ENCODE measurements at places on chromosomes 4 and X.

DNA sequence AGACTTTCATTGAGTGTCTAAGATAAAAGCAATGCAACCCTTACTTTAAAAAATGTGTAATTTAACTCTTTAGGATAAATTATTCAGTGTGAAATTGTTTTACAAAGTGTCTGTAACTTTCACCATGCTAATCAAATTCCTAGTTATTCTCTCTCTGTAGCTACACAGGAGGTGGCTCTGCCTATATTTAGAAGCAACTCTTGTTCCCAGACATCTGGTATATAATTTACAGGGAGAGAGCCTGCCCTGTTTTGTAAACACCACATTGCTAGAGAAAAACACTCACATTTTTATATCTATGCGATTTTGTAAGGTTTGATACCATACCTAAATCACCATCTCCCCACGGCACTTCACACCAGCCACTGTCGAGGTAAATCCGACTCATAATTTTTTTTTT is 35.5 kb upstream of the SPATA4 start:
- H3K27me3 ChIP-seq = no peaks in the 10 kb centered on the region
- H3K4me3 ChIP-seq = no peak overlapping the region
- H3K36me3 ChIP-seq = no peaks in the 10 kb centered on the region
- no peak for DNase-seq
- no peak overlapping the region for H3K27ac ChIP-seq

GRCh38 chr4:100881283-100881682 is 363.5 kb upstream of the EMCN start:
- no peaks in the 10 kb centered on the region for H3K36me3 ChIP-seq
- no peak overlapping the region for H3K4me3 ChIP-seq
- no peaks in the 10 kb centered on the region for H3K27me3 ChIP-seq
- no peak overlapping the region for H3K27ac ChIP-seq
- no peaks in the 10 kb centered on the region for H3K4me1 ChIP-seq
- DNase-seq = no peak

- peaks cover 9% of the 10 kb centered on the region for H3K4me1 ChIP-seq
- peak overlapping the region; percentile 95 for H3K27ac ChIP-seq
- H3K36me3 ChIP-seq = no peaks in the 10 kb centered on the region
Measured at GRCh38 chrX:71365356-71365874, 742 bp upstream of the TAF1 start.

- H3K4me1 ChIP-seq = no peaks in the 10 kb centered on the region
- no peaks in the 10 kb centered on the region for H3K27me3 ChIP-seq
- H3K27ac ChIP-seq = no peak overlapping the region
- no peak for DNase-seq
- no peaks in the 10 kb centered on the region for H3K36me3 ChIP-seq
Measured at GRCh38 chrX:48747415-48748016, 14.0 kb upstream of the GLOD5 start.

DNA sequence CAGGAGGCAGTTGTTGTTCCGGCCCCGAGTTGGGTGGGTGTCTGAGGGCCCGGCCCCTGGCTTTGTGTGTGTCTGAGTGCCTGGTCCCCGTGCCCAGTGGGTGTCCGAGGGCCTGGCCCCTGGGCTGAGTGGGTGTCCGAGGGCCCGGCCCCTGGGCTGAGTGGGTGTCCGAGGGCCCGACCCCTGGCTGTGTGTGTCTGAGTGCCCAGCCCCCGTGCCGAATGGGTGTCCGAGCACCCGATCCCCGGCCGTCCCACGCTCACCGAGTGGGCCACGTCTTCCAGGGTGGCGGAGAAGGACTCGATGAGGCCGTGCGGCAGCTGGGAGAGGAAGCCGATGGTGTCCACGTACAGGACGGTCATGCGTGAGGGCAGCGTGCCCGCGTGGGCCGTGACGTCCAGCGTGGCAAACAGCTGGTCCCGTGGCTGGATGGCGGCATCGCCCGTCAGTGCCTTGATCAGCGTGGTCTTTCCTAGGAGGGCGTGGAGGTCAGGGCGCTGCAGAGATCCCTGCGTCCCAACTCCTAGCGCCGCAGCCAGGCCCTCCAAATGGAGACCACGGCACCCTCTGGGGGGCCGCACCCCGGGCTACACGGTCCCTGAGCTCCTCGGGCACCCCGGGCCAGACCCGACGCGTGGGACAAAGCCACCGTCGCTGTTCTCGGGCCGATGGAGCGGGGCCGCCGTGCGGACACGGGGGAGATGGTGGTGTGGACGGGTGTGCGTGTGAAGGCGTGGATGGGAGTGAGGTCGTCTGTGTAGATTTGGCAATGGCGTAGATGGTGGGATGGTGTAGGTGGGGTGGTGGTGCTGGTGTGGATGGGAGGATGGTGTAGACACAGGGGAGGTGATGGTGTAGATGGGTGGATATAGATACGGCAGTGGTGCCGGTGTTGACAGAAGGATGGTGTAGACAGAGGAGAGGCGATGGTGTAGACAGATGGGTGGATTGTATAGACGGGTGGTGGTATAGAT is 7.2 kb downstream of the GTPBP6 start:
- peaks cover 3% of the 10 kb centered on the region for H3K4me1 ChIP-seq
- peaks cover 81% of the 10 kb centered on the region for H3K36me3 ChIP-seq
- no peak overlapping the region for H3K27ac ChIP-seq
- H3K27me3 ChIP-seq = no peaks in the 10 kb centered on the region
- no peak overlapping the region for H3K4me3 ChIP-seq
- peak; percentile 67 for DNase-seq

GRCh38 chrX:55167124-55167803 is 52.9 kb upstream of the PAGE5 start:
- H3K4me1 ChIP-seq = no peaks in the 10 kb centered on the region
- H3K4me3 ChIP-seq = no peak overlapping the region
- no peaks in the 10 kb centered on the region for H3K27me3 ChIP-seq
- DNase-seq = no peak
- H3K36me3 ChIP-seq = no peaks in the 10 kb centered on the region
- H3K27ac ChIP-seq = no peak overlapping the region

GRCh38 chr4:40466789-40467188 is 131.7 kb downstream of the CHRNA9 start:
- H3K4me3 ChIP-seq = no peak overlapping the region
- H3K27ac ChIP-seq = no peak overlapping the region
- H3K36me3 ChIP-seq = peaks cover 13% of the 10 kb centered on the region
- H3K4me1 ChIP-seq = no peaks in the 10 kb centered on the region
- no peak for DNase-seq

- no peak overlapping the region for H3K4me3 ChIP-seq
- H3K36me3 ChIP-seq = no peaks in the 10 kb centered on the region
- no peaks in the 10 kb centered on the region for H3K27me3 ChIP-seq
- H3K27ac ChIP-seq = no peak overlapping the region
- H3K4me1 ChIP-seq = peaks cover 8% of the 10 kb centered on the region
Measured at GRCh38 chr4:48193921-48194468, 59.9 kb upstream of the TXK start.

GRCh38 chr4:55609393-55609866 is 17.4 kb upstream of the PDCL2 start:
- H3K27me3 ChIP-seq = no peaks in the 10 kb centered on the region
- no peak overlapping the region for H3K4me3 ChIP-seq
- no peaks in the 10 kb centered on the region for H3K4me1 ChIP-seq

- H3K27ac ChIP-seq = no peak overlapping the region
- no peaks in the 10 kb centered on the region for H3K27me3 ChIP-seq
Measured at GRCh38 chr4:5783486-5783885, 72.5 kb downstream of the EVC start.

DNA sequence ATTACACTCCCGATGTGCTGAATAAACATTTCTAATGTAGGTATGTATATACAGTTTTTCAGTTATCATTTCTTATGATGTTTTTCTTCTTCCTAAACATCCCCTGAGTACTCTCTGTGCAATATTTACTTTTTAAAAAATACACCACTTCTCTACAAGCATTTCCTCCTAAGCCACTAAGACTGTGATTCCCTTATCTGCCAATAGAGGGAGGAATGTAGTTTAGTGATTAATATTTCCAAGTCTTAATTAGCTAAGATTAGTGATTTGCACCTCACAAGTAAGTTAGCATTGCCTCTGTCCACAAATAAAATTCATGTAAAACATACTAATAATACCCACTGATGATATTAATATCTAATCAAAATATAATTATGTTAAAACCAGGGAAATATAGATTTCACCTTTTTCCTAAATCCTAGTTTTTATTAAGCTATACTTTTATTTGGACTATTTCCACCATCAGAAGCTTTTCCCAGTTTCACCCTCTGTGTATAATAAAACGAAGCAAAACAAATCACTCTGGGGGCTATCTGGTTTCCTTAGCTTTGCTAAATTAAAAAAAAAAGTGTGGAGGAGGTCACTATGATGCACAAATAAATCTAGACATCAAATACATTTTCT is 909.1 kb downstream of the FAT4 start:
- no peaks in the 10 kb centered on the region for H3K36me3 ChIP-seq
- no peak for DNase-seq
- no peak overlapping the region for H3K27ac ChIP-seq
- H3K27me3 ChIP-seq = no peaks in the 10 kb centered on the region

DNA sequence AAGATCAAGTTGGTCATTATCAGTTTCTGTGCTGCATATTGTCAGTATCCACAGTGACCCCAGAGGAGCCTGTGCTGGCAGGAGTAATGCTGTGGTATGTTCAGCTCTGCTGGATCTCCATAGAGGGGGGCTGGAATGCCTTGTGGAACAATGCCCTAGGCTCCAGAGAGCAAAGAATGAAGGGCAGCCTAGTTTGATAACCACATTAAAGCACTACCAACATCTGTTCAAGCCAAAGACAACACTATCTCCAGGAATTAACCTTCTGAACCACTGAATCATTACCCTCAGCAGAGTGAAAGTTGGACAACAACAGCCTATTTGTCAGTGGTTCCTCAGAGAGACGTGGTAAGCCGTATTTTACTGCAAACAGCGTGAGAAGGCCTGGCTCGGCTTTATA is 192.3 kb upstream of the CXorf66 start:
- DNase-seq = no peak
- H3K4me1 ChIP-seq = no peaks in the 10 kb centered on the region
- no peaks in the 10 kb centered on the region for H3K36me3 ChIP-seq
- H3K27ac ChIP-seq = no peak overlapping the region
- H3K27me3 ChIP-seq = no peaks in the 10 kb centered on the region

- DNase-seq = no peak
- no peaks in the 10 kb centered on the region for H3K36me3 ChIP-seq
- no peaks in the 10 kb centered on the region for H3K27me3 ChIP-seq
- H3K4me3 ChIP-seq = no peak overlapping the region
- no peak overlapping the region for H3K27ac ChIP-seq
- no peaks in the 10 kb centered on the region for H3K4me1 ChIP-seq
Measured at GRCh38 chr4:184197536-184198082, 20.1 kb downstream of the ENPP6 start.

GRCh38 chr4:10003666-10004065 is 17.6 kb downstream of the SLC2A9 start:
- no peak overlapping the region for H3K4me3 ChIP-seq

DNA sequence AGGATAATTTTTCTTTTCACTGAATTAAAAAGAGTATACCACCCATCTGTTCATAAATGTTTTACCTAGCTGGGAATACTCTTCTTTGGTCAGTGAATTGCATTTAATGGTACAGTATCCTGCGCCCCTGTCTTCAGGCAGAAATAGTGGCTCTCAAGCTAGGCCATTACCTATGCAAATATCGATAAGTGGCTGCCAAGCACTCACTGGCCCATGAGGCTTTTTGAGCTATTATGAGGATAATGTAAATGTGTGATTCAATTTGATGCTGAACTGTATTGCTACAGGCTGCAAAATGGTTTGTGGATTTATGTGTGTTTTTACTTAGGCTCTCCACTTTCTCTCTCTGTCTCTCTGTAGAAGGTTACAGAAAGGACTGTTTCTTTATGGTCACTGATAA is 30.1 kb upstream of the MTMR1 start:
- H3K27ac ChIP-seq = no peak overlapping the region
- no peak for DNase-seq
- H3K36me3 ChIP-seq = no peaks in the 10 kb centered on the region

DNA sequence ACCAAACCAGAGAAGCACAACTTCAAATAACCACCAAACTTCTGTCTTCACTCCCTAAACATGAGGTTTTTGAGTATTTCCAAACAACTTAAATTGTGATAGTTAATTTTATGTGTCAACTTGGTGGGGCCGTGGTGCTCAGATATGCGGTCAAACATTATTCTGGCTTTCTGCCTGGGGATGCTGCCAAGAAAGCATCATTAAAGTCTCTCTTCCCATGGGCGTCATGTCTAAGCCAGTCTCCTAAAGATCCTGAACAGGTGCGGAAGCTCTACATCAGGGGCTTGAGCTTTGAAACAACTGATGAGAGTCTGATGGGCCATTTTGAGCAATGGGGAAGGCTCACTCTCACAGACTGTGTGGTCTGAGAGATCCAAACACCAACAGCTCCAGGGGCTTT is 24.1 kb upstream of the SOD3 start:
- H3K27me3 ChIP-seq = no peaks in the 10 kb centered on the region
- no peak overlapping the region for H3K4me3 ChIP-seq
- H3K36me3 ChIP-seq = no peaks in the 10 kb centered on the region
- no peak overlapping the region for H3K27ac ChIP-seq
- no peak for DNase-seq
- H3K4me1 ChIP-seq = no peaks in the 10 kb centered on the region

GRCh38 chr4:169127314-169127713 is 117.3 kb upstream of the CBR4 start:
- H3K4me3 ChIP-seq = no peak overlapping the region
- no peaks in the 10 kb centered on the region for H3K4me1 ChIP-seq
- H3K27ac ChIP-seq = no peak overlapping the region
- H3K36me3 ChIP-seq = no peaks in the 10 kb centered on the region

DNA sequence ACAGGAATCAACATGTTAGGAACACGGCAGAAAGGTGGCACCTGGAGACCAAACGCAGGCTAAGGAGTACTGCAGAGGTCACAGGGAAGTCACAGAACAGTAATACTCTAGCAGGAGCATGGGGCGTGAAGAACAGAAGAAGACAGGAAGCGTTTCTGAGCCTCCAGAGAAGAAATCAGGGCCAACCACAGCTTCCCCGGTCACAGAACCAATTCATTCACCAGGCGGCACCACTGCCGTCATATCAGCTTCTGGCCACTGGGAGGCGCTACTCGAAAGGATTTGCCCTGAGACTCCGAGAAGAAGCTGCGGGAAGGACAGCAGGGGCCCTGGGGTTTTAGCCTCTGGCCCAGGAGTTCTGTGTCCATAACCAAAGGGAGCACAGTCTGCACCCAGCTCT is 78.0 kb upstream of the DRD5 start:
- DNase-seq = no peak
- H3K27me3 ChIP-seq = no peaks in the 10 kb centered on the region
- no peak overlapping the region for H3K27ac ChIP-seq
- no peak overlapping the region for H3K4me3 ChIP-seq
- peaks cover 11% of the 10 kb centered on the region for H3K4me1 ChIP-seq

GRCh38 chr4:57190601-57191481 is 80.7 kb upstream of the IGFBP7 start:
- no peak overlapping the region for H3K27ac ChIP-seq
- H3K4me3 ChIP-seq = no peak overlapping the region
- DNase-seq = no peak

GRCh38 chr4:145132511-145133098 is 34.5 kb downstream of the ABCE1 start:
- DNase-seq = no peak
- peaks cover 17% of the 10 kb centered on the region for H3K36me3 ChIP-seq
- H3K27me3 ChIP-seq = no peaks in the 10 kb centered on the region
- no peak overlapping the region for H3K4me3 ChIP-seq
- H3K27ac ChIP-seq = peak overlapping the region; percentile 49
- peaks cover 16% of the 10 kb centered on the region for H3K4me1 ChIP-seq

Data from spleen (tissue), 13 donors.